ENCODE measurements at places on chromosomes 4 and X.

GRCh38 chr4:159014859-159015258 lies 88.0 kb upstream of the RAPGEF2 start:
- peak; percentile 33 for DNase-seq

GRCh38 chr4:168831585-168831918 lies 178.5 kb downstream of the CBR4 start:
- DNase-seq = no peak

- peak; percentile 44 for DNase-seq
Observed at GRCh38 chrX:50100188-50100587, 100.6 kb downstream of the AKAP4 start.

GRCh38 chrX:153226344-153227185 lies 47.5 kb downstream of the MAGEA1 start:
- DNase-seq = peak; percentile 62

- DNase-seq = no peak
Observed at GRCh38 chrX:24248042-24248441, 65.8 kb downstream of the SUPT20HL2 start.

DNA sequence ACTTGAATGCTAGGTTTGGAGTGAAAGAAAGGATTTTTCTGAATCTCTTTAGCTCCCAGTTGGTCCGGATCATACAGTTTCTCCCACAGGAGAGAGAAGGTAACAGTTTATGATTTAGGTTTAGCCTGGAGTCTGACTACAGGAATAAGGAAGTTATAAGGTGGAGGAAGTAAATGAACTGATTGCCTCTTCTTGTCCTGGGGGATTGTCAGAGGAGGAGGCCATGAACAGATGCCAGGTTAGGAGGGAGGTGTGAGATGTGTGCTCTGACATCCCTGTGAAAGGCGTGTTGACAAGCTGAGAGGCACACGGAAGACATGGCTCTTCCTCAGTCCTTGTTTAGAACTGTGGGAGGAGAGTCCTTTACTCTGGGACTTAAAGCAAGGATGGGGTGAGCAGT lies 64.4 kb downstream of the CHRNA9 start:
- DNase-seq = no peak

DNA sequence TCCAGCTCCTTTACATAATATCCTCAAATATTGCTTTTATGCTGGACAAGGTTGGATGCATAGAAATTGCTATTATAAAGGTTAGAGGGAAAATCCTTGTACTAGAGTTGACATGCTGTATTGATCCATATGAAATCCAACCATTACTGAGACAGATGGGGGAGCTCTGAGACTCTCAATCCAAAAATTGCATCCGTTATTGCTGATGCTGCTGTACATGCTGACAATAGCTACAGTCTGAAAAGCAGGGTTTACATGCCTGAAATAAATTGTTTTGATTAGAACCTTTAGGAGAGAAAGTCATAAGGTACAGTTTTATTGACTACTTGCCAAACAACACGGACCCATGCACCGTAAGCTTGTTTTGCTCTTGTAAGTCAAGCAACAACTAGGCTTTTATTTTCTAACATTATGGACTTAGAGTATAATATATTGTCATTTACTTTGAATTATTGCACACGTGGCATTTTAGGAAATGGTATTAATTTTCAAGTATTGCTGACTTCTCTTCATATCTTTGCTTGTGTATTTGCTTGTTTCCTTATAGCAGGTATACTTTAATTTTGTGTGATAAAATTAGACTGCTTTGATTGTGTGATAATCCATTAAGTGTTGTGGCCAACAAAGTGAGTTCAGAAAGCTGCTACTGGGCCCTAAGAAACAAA lies 1365.2 kb downstream of the STIM2 start:
- peak; percentile 52 for DNase-seq

GRCh38 chr4:35684755-35685154 lies 559.6 kb downstream of the ARAP2 start:
- DNase-seq = no peak

DNA sequence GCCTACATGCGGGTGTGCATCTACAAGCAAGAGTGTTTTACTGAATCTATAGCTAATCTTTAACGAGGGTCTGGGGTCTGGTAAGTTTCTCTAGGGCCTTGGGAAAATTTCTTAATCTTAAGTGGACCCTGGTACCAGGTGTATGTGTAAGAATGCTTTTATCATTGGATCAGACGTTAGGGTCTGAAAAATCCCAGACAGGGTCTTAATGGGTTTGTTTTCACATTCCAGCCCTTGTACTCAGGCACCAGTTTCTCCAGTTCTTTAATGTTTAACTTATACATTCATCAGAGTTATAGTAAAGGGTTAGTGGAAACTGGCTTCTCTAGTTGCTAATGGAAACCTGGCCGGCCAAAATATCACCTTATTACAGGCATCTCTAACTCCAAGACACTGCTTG lies 11.6 kb downstream of the MAGEB16 start:
- DNase-seq = no peak

DNA sequence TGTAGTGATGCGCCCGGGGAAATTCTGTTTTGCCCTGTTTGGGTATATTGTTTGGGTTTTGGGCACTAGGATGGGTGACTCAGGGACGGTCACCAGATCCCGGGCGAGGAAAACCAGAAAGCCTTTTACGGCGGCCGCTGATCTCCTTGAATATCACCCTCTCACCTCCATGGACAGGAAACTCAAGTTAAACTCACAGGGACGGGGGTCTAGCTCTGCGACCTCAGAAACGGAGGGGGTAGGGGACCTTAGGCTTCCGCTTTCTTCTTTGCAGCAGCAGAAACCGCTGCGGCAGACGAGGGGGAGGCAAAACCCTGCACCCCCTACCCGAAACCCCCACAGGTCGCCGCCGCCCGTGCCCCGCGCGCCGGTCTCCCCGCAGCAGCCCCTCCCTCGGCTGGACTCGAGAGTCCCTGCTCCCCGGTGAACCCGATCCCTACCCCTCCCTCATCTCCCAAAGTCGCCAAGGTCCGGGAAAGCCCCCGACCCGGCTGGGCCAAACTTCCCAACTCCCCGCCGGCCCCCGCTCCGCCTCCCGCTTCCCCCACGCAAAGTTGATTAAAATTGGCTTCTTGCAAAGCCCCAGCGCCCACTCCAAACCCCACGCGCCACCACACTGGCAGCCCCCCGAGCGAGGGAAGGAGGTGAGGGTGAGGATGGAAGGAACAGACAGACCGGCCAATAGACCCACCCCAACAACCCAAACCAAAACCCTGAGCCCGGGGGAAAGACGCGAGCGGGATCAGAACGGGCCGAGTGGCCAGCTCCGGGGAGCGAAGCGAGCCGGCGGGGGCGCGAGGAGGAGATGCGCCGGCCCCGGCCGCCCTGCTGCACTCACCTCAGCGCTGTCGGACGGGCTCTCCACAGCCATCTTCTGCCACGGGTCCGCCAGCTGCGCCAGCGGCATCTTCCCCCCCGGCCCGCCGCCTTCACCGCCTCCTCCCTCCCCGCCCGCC lies 705 bp downstream of the RPS6KA3 start:
- DNase-seq = peak; percentile 54

Measured in eye (tissue), 1 donor.